OCI-LY7 (cell line): ENCODE measurements at places on chromosomes 13 and 19. TPM values are rescaled to one million over a fixed set of nuclear protein-coding genes. Genes with fewer than 3 reads are reported as not detected.

CBLC gene
- total RNA-seq: not detected in 2 replicates

ZNF534 gene
- not detected in 2 replicates for total RNA-seq

ZNF708 gene
- total RNA-seq: 19.3 and 21.7 TPM in 2 replicates

PRKCG gene
- not detected in 2 replicates for total RNA-seq

KLK2 gene
- total RNA-seq: not detected in 2 replicates

CEACAM4 gene
- total RNA-seq: not detected in 2 replicates

C19orf85 gene
- not detected in 2 replicates for total RNA-seq

HOMER3 gene
- 14.8 and 15.5 TPM in 2 replicates for total RNA-seq

ZNF491 gene
- total RNA-seq: 6.2 and 7.9 TPM in 2 replicates

ZSCAN22 gene
- 3.7 and 5.1 TPM in 2 replicates for total RNA-seq

ERICH4 gene
- not detected in 2 replicates for total RNA-seq

STOML3 gene
- total RNA-seq: not detected in 2 replicates

MISP3 gene
- total RNA-seq: 3.9 TPM in 2 replicates

PPP1R37 gene
- 24.7 and 27.7 TPM in 2 replicates for total RNA-seq

PGLYRP2 gene
- total RNA-seq: not detected in 2 replicates

FAM216B gene
- not detected in 2 replicates for total RNA-seq

TNFSF11 gene
- not detected in 2 replicates for total RNA-seq

KLK14 gene
- 0.84 and 0.89 TPM in 2 replicates for total RNA-seq

CEACAM7 gene
- not detected in 2 replicates for total RNA-seq

CXCL17 gene
- total RNA-seq: not detected in 2 replicates

PTGER1 gene
- total RNA-seq: 0.23 TPM in 1 of 2 replicates, not detected in the other
